Foreskin melanocyte (primary cell): ENCODE measurements at places on chromosomes 2 and 18.

- DNase-seq = no peak
These were observed 11.2 kb downstream of the AOX1 start for GRCh38 chr2:200596774-200597570.

DNA sequence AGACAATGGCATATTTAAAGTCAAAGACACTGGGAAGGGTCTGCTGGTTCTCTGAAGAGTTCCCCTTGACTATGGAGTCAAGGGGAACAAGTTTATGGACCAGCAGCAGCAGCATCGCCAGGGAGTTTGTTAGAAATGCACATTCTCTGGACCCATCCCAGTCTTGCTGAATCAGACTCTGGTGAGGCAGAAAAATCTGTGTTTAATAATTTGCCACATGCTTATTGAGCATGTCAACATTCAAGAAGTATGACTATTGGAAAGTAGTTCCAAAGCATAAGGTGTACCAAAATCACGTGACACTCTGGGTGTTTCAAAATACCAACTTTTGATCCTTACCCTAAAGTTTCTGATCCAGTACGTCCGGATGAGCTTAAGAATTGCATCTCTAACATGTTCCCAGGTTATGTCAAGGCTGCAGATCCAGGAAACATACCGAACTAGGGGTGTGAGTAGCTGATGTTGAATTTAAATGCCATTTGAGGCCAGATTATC, 853.8 kb downstream of the TMEM182 start:
- no peak for DNase-seq

GRCh38 chr18:484749-485464, 15.6 kb downstream of the COLEC12 start:
- DNase-seq = no peak

- DNase-seq = no peak
These were observed 34.1 kb downstream of the GLI2 start for GRCh38 chr2:120769787-120770120.

- DNase-seq = no peak
These were observed 11.8 kb downstream of the CYRIA start for GRCh38 chr2:16653799-16654198.
